ENCODE measurements at places on chromosomes 4 and X.
A peak's percentile ranks its signal among the peaks of the same experiment; 100 is the strongest.

DNA sequence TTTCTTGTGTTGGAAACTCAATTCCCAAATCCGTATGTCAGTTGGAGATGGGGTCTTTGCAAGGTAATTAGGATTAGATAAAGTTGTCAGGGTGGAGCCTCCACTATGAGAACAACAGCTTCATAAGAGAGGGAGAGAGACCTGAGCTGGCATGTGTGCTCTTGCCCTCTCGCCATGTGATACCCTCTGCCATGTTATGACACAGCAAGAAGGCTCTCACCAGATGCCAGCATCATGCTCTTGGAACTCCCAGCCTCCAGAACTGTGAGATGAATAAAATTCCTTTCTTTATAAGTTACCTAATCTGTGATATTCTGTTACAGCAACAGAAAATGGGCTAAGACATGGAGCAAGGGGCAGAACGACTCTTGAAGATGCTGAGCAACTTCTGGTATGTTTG, 201.9 kb upstream of the BOD1L1 start:
- peaks cover 7% of the 10 kb centered on the region for H3K27me3 ChIP-seq
- H3K4me3 ChIP-seq, result no peak overlapping the region
- H3K4me1 ChIP-seq, result peaks cover 9% of the 10 kb centered on the region
- H3K27ac ChIP-seq, result no peak overlapping the region
- no peak for DNase-seq

GRCh38 chr4:17665852-17666251, 51.4 kb downstream of the MED28 start:
- H3K4me1 ChIP-seq, result no peaks in the 10 kb centered on the region
- H3K27me3 ChIP-seq, result peaks cover 6% of the 10 kb centered on the region
- no peaks in the 10 kb centered on the region for H3K36me3 ChIP-seq
- H3K4me3 ChIP-seq, result no peak overlapping the region

GRCh38 chr4:10129196-10130177, 12.9 kb upstream of the WDR1 start:
- DNase-seq, result no peak
- peaks cover 35% of the 10 kb centered on the region for H3K27me3 ChIP-seq
- no peaks in the 10 kb centered on the region for H3K36me3 ChIP-seq

- no peak overlapping the region for H3K27ac ChIP-seq
- no peak overlapping the region for H3K4me3 ChIP-seq
- H3K27me3 ChIP-seq, result peaks cover 40% of the 10 kb centered on the region
- DNase-seq, result no peak
- peaks cover 2% of the 10 kb centered on the region for H3K4me1 ChIP-seq
Measured at GRCh38 chr4:9898596-9899305, 117.3 kb downstream of the DRD5 start.

DNA sequence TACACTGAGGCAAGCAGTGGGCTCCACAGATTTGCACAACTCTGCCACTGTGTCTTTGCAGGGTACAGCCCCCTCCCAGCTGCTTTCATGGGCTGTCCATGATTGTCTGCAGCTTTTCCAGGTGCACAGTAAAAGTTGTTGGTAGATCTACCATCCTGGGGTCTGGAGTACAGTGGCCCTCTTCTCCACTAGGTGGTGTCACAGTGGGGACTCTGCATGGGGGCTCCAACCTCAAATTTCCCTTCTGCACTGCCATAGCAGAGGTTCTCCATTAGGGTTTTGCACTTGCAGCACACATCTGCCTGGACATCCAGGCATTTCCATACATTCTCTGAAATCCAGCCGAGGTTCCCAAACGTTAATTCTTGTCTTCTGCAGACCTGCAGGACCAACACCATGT, 1002.3 kb downstream of the FAM133A start:
- DNase-seq, result no peak
- no peaks in the 10 kb centered on the region for H3K27me3 ChIP-seq
- H3K4me3 ChIP-seq, result no peak overlapping the region
- no peaks in the 10 kb centered on the region for H3K36me3 ChIP-seq
- peaks cover 10% of the 10 kb centered on the region for H3K4me1 ChIP-seq

- no peaks in the 10 kb centered on the region for H3K4me1 ChIP-seq
- DNase-seq, result no peak
- no peaks in the 10 kb centered on the region for H3K36me3 ChIP-seq
- no peak within 1 kb of the TSS for H3K27ac ChIP-seq
Measured at GRCh38 chr4:89894649-89895550, at the start of gene MMRN1. MMRN1 (plus strand) TSS chr4:89894854; CDS start chr4:89894972, 118 bp downstream.

- no peak overlapping the region for H3K4me3 ChIP-seq
- no peaks in the 10 kb centered on the region for H3K4me1 ChIP-seq
- no peaks in the 10 kb centered on the region for H3K27me3 ChIP-seq
- no peak for DNase-seq
Measured at GRCh38 chr4:141599853-141600252, 36.5 kb upstream of the IL15 start.

DNA sequence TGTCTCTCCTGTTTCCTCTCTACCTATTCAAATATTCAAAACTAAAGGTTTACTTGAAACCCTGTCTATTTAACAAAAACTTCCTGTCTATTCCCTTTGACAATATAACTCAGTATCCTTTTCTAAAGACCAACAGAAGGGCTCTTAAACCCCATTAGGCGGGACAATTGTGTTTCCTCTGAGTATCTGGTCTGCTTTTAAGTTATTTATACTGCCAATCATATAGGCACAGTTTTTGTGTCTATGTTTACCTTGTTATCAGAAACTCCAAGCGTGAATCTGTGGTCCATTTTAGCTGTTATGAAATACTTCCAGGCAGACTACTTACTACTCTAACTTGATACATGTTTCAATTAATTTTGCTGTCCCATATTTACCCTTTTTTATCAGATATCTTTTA, 350.0 kb upstream of the CTSO start:
- no peak overlapping the region for H3K27ac ChIP-seq
- no peaks in the 10 kb centered on the region for H3K27me3 ChIP-seq
- DNase-seq, result no peak
- no peak overlapping the region for H3K4me3 ChIP-seq
- no peaks in the 10 kb centered on the region for H3K36me3 ChIP-seq

DNA sequence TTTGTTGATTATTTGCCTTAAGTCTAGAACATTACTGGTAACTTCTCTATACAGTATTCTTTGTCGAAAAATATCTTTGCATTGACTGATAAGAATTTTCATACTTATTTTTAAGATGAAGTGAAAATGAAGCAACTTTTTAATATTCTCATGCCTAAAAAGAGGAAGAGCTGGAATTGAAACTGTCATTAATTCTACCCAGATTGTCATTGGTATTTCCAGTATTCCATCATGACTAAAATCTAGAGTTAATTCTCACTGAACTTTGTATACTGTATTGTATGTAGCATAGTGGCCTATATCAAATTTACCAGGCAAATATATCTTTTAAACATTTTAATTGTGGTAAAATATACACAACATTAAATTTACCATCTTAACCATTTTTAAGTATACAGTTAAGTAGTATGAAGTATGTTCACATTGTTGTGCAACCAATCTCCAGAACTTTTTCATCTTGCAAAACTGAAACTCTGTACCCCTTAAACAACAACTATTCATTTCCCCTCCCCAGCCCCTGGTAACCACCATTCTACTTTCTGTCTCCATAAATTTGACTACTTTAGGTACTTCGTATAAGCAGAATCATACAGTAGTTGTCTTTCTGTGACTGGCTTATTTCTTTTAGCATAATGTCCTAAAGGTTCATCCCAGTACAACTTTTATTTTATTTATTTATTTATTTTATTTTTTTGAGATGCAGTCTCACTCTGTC, 24.3 kb upstream of the ZNF41 start:
- H3K4me3 ChIP-seq, result no peak overlapping the region
- no peaks in the 10 kb centered on the region for H3K36me3 ChIP-seq
- DNase-seq, result no peak
- H3K27ac ChIP-seq, result no peak overlapping the region

DNA sequence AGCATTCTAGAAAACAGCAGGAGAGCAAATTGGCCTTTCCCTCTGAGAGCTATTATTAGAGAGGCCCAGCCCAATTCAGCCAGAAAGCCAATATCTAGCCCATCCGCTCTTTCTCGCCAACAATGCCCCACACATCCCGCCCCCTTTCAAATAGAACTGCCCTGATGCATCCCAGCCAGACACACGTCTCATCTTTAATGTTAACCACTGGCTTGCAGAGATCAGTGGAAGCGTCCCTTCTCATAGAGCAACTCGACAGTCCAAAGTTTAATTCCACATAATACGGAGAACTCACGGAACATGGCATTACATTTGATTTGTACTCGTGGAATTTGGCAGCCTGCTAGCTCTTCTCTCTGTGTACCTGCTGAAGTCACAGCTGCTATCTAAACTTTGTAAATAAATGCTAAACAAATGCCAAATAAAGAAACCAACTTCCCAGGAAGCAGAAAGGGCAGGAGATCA, 304.4 kb downstream of the DHX15 start:
- H3K36me3 ChIP-seq, result no peaks in the 10 kb centered on the region
- no peaks in the 10 kb centered on the region for H3K4me1 ChIP-seq
- H3K27me3 ChIP-seq, result peaks cover 5% of the 10 kb centered on the region
- no peak overlapping the region for H3K4me3 ChIP-seq
- DNase-seq, result no peak
- H3K27ac ChIP-seq, result no peak overlapping the region

- DNase-seq, result no peak
- no peaks in the 10 kb centered on the region for H3K27me3 ChIP-seq
- H3K4me1 ChIP-seq, result no peaks in the 10 kb centered on the region
- H3K4me3 ChIP-seq, result no peak overlapping the region
- H3K36me3 ChIP-seq, result no peaks in the 10 kb centered on the region
- no peak overlapping the region for H3K27ac ChIP-seq
Measured at GRCh38 chr4:13159041-13159620, 325.0 kb downstream of the RAB28 start.

GRCh38 chr4:13032936-13033335, 451.2 kb downstream of the RAB28 start:
- no peaks in the 10 kb centered on the region for H3K36me3 ChIP-seq
- no peaks in the 10 kb centered on the region for H3K27me3 ChIP-seq
- H3K27ac ChIP-seq, result no peak overlapping the region
- H3K4me3 ChIP-seq, result no peak overlapping the region

DNA sequence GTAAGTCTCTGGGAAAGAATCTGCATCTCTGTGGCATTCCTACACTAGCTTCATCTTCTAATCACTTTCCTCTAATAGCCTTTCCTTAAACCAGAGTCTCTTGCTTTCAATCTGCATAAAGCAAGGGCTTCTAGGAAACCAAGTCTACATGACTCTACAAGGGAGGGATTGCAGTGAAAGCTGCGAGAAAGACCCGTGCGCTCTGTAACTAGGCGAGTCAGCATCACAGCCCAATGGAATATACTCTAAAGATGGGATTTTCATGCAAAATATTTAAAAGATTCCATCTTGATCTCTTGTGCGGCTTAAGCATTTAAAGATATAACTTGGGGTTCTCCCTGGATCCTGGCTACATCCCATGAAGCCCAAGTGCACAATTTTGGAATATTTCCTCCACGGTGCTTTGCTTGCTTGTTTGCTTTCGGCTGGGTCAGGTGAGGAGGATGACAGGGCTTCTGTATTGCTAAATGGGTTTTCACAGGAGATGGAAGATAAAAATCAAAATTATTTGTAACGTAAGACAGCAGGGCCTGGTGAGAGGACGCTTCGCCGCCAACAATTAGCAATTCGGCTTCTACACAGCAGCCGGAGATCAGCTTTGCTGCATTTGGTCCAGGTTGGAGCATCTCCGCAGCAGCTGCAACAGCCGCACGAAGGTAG, 687 bp upstream of the GRIA2 start:
- DNase-seq, result no peak
- peak overlapping the region; percentile 9 for H3K4me3 ChIP-seq
- no peaks in the 10 kb centered on the region for H3K36me3 ChIP-seq
- peaks cover 82% of the 10 kb centered on the region for H3K27me3 ChIP-seq
- H3K27ac ChIP-seq, result no peak overlapping the region

DNA sequence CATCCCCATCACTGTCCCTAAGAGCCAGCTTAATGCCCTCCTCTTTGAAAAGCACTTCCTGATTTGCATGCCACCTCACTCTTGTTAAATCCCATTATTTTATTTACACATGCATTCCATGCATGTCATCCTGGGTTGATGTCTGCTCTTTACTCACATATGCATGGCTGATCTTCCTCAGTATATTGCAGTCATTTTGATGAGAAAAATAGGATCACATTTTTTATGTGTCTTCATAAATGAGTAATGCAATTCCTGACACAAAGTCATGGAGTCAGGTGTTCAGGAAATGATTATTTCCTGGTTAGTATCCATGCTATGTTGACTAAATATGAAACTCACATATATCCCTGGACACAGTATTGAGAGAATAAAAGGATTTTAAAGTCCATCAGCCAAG, 204.7 kb downstream of the SLIT2 start:
- no peaks in the 10 kb centered on the region for H3K36me3 ChIP-seq
- DNase-seq, result no peak
- H3K27me3 ChIP-seq, result no peaks in the 10 kb centered on the region

GRCh38 chr4:186203406-186203805, 12.0 kb downstream of the CYP4V2 start:
- H3K4me1 ChIP-seq, result peaks cover 12% of the 10 kb centered on the region
- no peaks in the 10 kb centered on the region for H3K36me3 ChIP-seq
- H3K27me3 ChIP-seq, result no peaks in the 10 kb centered on the region
- H3K4me3 ChIP-seq, result no peak overlapping the region
- peak overlapping the region; percentile 22 for H3K27ac ChIP-seq

Measured in mesothelial cell of epicardium (in vitro differentiated cells).